ENCODE measurements at places on chromosomes 1 and 21.

GRCh38 chr21:15058854-15059263 is 5.9 kb downstream of the NRIP1 start:
- DNase-seq = no peak

DNA sequence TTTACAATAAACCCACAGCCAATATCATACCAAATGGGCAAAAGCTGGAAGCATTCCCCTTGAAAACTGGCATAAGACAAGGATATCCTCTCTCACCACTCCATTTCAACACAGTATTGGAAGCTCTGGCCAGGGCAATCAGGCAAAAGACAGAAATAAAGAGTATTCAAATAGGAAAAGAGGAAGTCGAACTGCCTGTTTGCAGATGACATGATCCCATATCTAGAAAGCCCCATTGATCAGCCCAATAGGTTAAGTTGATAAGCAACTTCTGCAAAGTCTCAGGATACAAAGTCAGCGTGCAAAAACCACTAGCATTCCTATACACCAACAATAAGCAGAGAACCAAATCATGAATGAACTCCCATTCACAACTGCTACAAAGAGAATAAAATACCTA is 235.5 kb downstream of the DPYD start:
- DNase-seq = no peak

DNA sequence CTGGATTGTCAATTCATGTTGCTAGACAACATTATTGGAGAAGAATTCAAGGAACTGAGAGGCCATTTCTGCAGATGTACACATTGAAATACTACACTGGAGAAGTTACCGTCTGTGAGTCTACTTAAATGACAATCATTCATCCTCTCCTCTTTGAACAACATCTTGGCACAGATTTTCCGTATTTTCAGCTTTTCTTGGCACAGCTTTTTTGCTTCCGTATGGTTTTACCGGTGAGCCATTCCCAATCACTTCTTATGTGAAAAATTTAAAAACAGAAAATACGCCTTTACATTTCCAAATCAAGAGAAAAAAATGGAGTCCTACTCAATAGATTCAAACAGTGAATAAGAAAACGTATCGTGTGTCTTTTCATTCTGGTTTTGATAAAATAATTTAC is 1493.7 kb downstream of the AMY1C start:
- no peak for DNase-seq

GRCh38 chr1:59477286-59477685 is 180.4 kb downstream of the FGGY start:
- DNase-seq = no peak

GRCh38 chr1:228275430-228276173 is 67.8 kb downstream of the OBSCN start:
- no peak for DNase-seq

GRCh38 chr1:205199090-205199930 is 12.2 kb downstream of the DSTYK start:
- no peak for DNase-seq

GRCh38 chr1:84619383-84620102 is 45.3 kb upstream of the CTBS start:
- DNase-seq = peak; percentile 62

GRCh38 chr1:107535091-107535490 is 394.3 kb downstream of the NTNG1 start:
- DNase-seq = no peak

- no peak for DNase-seq
These were observed 417.1 kb downstream of the KIF26B start for GRCh38 chr1:245571815-245572294.

- DNase-seq = peak; percentile 26
These were observed 34.1 kb downstream of the DDX20 start for GRCh38 chr1:111789666-111790316.

DNA sequence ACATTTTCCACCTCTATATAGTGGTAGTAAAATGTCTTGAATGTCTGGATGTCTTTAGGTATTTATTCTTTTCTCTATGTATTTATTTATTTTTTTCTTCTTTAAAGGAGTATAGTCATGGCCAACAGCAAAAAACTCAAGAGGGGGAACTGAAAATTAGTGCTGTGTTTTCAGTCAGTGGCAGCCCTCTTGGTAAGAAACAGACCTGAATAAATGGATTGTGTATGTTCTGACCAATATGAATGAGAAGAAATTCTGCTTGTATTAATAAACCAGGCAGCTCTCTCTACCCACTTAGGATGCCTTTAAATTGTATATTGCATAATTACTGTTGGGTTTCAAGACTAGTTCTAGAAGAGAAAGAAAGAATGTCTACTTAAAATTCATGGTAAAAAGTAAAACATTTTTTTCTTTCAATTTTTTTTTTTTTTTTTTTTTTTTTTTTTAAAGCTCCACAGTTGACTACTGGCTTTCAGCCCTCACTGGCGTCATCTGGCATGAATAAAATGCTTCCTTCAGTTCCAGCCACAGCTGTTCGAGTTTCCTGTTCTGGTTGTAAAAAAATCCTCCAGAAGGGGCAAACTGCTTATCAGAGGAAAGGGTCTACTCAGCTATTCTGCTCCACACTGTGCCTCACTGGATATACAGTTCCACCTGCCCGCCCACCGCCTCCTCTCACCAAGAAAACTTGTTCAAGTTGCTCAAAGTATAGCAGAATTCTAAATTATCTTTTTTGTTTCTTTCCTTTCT is 101.6 kb downstream of the ZMYM4 start:
- DNase-seq = peak; percentile 19

GRCh38 chr1:41440321-41441085 is 44.0 kb downstream of the EDN2 start:
- no peak for DNase-seq

GRCh38 chr1:178337091-178337706 is 159.6 kb downstream of the CLEC20A start:
- no peak for DNase-seq

GRCh38 chr1:155651861-155652661 is 36.5 kb downstream of the YY1AP1 start:
- peak; percentile 31 for DNase-seq

GRCh38 chr1:1079408-1080121 is 5.5 kb upstream of the RNF223 start:
- DNase-seq = peak; percentile 94

DNA sequence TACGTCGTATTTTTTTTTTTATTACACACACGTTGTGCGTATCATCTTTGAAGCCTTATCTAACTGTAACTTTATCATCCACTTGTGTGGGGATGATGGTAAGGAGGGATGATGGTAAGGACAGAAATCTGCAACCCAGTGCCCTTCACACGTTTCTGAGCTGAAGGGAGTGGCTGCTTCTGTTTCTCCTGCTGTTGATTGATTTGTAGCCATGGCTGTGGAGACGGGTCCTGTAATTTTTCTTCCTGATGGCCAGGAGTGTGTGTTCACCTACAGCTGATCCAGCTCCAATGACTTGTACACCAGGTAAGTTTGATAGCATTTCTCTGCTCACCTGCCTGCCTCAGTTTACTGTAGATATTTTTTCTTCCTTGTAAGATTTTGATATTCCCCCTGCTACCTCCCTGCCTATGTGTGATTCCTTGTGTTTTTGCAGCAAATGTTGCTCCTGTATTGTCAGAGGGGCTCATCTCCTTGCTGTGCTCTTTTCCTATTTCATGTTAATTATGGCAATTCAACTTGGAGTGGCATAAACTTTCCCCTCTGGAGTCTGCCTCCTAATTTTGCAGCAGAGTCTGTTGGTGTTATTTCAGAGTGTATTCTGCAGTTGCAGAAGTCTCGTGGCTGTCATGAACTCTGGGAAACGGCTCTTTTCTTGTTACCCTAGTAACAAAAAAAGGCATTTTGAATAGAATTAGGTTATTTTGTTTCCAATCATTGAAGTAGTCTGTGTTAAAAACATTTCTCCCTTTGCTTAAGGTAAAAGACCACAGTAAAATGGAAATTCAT is 64.1 kb downstream of the SH3BGR start:
- DNase-seq = no peak

- no peak for DNase-seq
These were observed 195.9 kb upstream of the GALNT2 start for GRCh38 chr1:229871078-229871676.

DNA sequence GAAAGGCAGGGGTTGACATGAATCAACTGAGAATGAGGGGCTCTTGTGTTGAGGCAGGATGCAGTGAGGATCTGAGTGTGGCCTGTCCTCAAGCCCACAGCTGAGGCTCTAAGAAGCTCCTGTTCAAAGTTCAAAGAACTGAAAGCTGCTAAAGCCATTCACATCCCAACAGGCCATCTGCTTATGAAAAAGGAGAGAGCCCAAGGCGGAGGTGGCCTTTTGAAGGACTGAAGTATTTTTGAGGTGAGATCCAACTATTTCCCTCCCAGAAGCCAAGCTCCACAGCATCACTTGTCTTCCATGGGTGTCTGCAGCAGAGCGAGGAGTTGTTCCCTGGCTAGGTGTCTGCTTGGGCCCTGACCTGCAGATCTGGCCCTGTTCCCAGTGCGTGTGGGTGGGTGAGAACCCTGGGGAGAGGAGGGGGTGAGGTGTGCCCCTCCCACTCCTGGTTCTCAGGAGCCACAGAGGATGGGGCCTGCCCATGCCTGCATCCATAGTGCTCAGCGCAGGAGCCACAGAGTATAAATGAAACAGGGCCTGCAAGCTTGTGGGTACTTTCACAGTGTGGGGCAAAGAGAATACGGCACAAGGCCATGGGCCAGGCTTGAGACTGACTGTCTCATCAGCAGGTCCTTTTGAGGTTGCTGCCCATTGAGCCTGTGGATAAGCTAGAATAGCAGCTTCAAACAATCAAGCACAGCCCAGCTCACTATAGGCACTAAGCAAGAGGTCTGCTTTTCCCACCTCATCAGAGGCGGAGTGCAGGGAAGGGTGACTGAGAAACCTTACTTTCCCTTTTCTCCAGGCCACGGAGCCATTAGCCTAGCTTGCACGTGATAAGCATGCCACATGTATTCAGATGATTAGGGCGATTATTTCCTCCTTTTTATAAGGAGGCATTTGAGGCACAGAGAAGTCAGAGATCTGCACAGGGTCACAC is 15.7 kb downstream of the REG4 start:
- peak; percentile 28 for DNase-seq

DNA sequence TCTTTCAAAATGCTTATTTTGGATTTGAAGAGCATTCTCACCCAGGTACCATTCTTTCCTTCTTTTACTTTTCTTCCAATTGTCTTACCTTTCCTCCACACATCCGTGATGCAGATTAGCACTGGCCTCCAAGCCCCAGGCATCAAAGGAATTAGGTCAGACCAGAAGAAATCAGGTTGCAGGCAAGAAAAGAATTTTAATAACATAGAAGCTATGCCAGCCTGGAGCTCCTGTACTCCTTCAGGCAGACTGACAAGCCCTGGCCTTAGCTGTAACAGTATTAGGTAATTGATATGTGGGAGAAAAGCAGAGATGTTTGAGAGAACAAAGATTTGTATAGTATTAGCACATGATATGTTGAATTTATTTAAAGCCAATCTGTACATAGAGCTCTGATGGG is 390.4 kb upstream of the ADGRL2 start:
- DNase-seq = no peak

DNA sequence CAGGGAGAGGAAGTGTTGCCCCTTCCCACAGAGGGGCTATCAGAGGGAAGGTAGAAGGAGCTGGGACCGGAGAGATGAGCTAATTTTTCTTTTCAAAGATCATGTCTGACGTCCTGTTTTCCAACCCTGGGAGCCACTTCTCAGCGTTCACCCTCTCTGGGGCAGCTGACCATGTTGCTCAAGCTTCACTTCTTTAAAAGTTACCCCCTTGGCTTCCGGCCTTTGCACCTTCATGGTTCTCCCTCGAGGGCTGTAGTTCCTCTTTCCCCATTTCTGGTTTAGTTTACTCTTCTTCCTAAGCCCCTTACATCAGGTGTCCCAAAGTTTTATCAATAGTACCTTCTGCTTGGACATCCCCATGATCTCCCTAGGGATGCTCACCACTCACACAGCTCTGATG is 23.8 kb upstream of the CSF1 start:
- DNase-seq = no peak

GRCh38 chr1:85054664-85055063 is 6.4 kb upstream of the MCOLN3 start:
- DNase-seq = no peak

GRCh38 chr1:91129458-91129857 is 107.6 kb upstream of the ZNF644 start:
- DNase-seq = no peak

- DNase-seq = no peak
These were observed 78.9 kb downstream of the DSCAM start for GRCh38 chr21:40768056-40768455.

GRCh38 chr1:219476116-219476515 is 136.8 kb downstream of the ZC3H11B start:
- DNase-seq = no peak

- DNase-seq = no peak
These were observed 19.7 kb downstream of the TP53BP2 start for GRCh38 chr1:223825767-223826748.

DNA sequence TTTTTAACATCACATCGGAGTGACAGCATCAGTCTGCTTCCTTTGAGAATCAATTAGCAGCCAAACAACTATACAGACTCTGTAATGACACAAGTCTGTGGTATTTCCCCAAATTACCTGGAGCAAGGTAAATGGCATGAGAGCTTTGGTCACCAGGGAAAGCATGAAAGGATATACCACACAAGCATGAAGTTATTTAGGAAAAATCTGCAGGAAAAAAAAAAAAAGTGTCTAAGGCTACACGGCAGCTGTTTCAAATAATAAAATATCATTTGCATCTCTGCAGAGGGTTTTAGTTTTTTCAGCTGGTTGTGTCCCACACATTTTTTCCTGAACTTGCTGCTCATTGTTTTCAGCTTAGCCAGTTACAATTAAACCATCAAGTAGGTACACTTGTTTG is 234.7 kb downstream of the TTLL7 start:
- DNase-seq = no peak

GRCh38 chr1:215583185-215583749 is 16.2 kb downstream of the KCTD3 start:
- no peak for DNase-seq

DNA sequence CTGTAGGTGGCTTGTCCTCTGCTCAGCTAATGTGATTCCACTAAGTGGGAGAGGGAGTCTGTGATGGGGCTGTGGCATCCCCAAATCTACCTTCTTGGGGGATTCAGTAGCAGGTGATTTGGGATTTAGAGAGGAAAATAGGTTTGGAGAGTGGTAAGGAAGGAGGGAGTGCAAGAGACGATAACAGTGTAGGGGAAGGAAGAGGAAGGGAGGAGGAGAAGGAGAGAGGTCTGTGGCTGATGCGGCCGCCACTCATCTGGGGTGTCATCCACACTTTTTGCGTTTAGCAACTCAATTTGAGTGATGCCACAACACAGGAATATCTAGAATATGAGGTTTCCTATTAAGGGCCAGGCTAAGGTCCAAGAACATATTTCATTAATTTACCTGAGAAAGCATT is 23.8 kb upstream of the PCP4 start:
- no peak for DNase-seq

GRCh38 chr1:36133484-36133883 is 8.5 kb upstream of the COL8A2 start:
- DNase-seq = peak; percentile 48

DNA sequence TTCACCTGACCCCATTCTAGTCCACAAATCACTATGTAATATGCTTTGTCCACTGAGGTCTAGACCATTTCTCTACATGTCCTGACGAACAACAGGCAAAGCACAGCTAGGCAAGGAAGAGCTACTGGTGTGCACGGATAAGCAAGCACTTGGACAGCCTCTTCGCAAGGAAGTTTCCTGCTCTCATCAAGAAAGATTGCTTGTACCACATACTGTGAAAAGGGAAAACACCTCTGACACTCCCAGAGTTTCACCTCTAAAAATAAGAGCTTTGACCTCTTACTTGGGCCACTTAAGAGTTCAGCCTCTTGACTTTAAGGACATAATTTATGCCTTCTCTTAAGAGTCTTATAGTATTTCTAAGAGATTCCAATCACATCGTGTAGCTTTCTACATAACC is 36.0 kb upstream of the LPAR3 start:
- no peak for DNase-seq

Data from DMS53 (cell line).